Stimulated activated CD4-positive, alpha-beta T cell treated with anti-CD3 and anti-CD28 coated beads, TNF-alpha, amount 100 ng/mL, for 4 hours (primary cell): ENCODE measurements at places on chromosomes 12 and 14.

GRCh38 chr12:123779551-123779950 lies 17.4 kb downstream of the DNAH10 start:
- DNase-seq: no peak

DNA sequence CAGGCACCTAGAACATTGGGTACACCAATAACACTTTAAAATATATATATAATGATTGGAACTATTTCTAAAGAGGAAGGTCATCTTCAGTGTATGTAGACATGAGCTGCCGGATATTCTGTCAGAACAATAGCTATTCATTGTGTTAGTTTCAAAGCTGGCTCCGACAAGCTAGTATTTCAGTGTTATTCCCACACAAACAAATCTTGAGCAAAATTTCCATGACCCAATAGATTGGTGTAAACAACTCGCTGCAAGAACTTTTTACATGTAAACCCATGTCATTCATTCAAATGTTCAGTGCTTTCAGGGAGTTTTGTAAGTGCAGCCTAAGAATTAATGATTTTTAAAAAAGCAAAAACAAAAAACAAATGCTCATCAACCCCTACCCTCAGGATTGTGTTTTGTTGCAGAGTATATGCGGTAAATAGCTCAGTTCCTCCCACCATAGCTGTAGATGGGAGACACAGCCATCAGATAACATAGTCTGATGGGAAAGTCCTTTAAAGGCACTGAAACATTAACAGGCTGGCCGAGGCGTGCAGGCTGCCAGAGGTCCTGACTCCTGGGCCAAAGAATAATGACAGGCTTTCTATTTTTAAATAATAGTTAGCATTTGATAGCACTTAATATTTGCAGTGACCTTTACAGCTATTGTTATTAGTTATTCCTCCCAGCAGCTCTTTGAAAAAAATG lies 150.3 kb upstream of the ARHGAP5 start:
- no peak for DNase-seq

- no peak for DNase-seq
These were observed 444.8 kb downstream of the ATP23 start for GRCh38 chr12:58386136-58386535.

- no peak for DNase-seq
These were observed 20.4 kb upstream of the HSP90B1 start for GRCh38 chr12:103909811-103910210.

DNA sequence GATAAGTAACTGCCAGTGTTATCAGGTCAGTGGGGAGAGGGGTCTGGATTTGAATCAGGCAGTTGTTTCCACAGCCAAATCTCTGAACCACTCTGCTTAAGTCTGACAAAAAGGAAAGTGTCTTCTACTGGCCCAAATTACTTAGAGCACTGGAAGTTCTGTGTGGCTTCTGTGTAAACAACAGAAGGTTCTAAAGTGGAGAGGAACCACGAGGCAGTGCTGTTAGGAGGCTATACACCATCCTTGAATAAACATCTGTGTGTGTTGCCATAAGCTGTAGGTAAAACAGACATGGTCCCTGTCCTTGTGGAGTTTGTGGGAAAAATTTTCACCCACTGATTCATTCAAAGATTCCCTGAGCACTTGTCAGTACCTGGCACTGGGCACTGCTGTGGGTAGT lies 50.0 kb downstream of the GALNT4 start:
- no peak for DNase-seq

DNA sequence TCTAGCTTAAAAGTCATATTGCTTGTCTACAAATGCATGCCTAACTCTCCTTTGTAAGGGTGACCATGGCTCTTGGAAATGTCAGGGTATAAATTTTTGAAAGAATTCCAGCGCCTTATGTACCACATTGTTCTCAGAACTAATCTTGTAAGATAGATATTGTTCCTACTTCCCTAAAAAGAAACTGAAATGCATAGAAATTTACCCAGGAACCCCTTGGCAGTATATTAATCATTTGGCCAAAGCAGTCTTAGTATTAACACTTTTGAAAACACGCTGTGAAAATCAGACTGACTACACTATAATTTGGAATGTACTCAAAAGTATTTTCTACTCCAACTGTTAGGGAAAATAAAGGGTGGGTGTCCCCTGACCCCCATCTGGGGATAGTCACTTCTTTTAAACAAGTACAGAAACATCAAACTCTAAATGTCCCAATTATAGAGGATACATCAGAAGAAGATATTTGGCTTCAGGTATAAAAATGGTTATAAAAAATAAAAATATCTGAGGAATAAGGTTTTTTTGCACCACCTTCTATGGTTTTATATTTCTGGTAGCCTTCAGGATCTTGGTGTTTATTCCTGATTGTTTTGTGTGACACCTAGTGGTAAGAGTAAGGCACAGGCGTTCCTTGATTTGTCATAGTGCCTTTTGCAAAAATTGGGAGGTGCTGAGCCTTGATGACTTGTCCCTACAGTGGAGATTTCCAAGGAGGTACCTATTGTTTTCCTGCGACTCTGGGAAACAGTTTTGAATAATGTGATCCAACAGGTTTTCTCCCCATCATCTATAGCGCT lies 2.2 kb upstream of the NFKBIA start:
- DNase-seq: no peak

DNA sequence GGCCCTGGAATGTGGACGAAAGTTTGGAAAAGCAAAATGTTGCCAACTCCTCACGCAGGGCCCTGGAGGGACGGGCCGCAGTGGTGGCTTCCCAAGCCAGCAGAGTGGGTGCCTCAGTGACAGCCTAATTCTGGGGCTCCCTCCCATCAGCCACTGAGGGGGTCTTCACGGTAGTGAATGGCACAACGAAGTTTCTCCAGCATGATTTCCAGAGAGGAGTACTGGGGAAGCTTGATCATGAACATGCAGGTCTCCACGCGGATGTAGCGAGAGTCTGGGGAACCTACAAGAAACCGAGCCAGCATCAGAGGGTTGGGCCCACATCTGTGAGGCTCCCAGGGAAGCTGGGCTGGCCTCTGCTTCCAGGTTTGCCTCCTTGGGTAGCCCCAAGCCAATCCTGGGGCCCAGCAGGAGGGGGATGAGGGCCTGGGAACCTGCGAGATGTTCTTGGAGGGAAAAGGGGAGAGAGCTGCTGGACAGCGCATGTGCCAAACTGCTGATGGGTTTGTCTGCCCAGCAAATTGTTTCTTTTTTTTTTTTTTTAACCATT lies 37.0 kb downstream of the TRAFD1 start:
- no peak for DNase-seq

DNA sequence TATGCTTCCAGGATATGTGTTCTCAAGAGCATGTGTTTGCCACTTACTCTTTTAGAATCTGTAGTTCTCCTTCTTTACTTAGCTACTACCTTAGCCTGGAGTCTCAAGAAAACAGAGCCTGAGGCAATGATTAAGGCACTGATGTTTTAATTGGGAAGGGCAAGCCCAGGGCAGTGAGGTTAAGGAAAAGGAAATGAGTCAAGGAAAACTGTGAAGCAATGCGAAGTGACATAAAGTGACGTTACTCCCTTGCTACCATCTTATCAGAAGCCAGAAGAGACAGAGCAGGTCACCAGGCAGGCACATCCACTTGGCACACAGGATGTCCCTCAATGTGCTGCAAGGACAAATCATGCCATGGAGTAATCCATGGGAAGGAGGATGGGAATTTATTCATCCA lies 11.3 kb upstream of the EML5 start:
- no peak for DNase-seq

DNA sequence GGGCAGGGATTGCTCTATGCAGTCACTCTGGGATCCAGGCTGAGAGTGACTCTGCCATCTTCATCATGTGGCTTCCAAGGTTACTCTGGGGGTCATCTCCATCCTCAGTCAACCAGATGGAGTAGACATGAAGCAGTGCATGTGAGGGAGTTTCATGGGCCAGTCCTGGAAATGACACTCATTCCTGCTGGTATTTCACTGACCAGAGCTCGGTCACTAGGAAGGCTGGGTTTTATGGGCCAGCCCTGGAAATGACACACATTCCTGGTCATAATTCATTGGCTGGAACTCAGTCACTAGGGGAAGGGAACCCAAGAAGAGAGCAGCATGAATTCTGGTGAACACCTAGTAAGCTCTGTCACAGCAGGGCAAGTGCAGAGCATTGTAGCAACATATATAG lies 144.7 kb downstream of the SMOC1 start:
- no peak for DNase-seq

- no peak for DNase-seq
These were observed 5.2 kb downstream of the TRAFD1 start for GRCh38 chr12:112130441-112130998.

- DNase-seq: no peak
These were observed 399.9 kb downstream of the FOXG1 start for GRCh38 chr14:29166507-29166906.

- DNase-seq: peak; percentile 15
These were observed 653 bp downstream of the PA2G4 start for GRCh38 chr12:56104815-56105608.

DNA sequence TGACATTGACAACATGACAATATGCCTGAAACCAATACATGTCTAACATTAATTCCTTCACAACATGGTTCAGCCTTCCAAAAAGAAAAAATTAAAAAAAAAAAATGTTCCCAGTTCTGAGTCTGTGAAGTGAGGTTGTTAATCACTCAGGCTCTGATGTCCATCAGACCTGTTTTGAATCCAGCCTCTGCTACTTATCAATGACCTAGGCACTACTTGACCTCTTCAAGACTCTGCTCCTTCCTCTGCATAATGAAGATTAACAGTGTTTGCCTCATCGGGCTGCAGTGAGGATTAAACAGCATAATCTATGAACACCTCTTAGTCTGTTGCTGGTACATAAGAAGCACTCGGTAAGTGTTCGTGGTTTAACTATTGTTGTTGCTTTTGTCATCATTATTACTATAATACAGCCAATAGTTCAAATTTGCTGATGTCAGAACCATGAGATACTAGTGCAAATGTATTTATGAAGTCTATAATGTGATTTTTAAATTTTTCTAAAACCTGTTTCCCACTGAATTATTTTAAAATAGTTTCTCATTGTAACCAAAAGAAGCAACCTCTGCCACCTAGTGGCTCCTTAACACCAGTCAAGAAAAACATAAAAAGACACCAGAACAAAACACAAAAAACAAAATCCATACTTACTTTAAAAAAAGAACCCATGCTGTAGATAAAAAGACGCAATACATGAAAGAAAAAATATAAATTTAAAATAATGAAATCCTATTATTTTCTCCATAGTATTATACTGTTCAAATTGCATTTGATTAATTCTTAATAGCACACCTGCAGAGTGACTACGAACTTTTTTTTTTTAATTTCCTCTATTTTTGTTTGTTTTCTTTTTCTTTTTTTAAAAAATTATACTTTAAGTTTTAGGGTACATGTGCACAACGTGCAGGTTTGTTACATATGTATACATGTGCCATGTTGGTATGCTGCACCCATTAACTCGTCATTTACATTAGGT lies 20.3 kb upstream of the TMX1 start:
- no peak for DNase-seq

GRCh38 chr14:55118761-55119160 lies 10.3 kb upstream of the LGALS3 start:
- no peak for DNase-seq

DNA sequence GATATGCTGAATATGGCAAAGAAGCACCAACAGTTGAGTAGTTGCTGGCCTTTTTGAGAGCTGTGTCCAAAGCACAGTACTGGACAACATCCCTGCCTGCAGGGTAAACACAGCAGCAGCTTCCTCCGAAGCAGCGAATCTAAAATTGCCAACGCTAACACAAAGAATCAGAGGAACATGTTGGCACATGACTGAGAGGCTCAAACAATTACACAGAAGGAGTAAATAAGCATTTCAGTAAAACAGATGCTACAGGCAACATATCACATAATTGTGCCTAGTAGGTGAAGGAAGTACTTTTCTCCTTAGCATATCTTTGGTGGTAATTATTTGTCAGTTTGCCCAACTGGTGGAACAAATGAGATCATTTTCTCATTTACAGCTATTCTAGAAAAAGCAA lies 52.1 kb downstream of the KICS2 start:
- DNase-seq: no peak

DNA sequence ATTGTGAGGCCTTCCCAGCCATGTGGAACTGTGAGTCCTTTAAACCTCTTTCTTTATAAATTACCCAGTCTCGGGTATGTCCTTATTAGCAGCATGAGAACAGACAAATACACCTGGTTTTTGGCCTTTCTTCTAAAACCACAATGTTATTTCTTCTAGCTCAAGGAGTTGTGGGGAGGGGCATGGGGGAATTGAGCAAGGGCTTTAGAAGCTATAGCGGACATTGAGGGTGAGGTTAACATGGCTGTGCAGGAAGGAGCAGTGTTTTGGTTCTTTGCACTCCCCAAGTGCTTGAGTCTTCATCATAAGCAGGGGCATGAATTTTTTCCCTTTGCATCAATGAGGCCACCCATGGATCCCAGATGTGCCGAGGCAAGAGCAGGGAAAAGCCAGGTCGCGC lies 86.8 kb downstream of the SPRING1 start:
- no peak for DNase-seq

DNA sequence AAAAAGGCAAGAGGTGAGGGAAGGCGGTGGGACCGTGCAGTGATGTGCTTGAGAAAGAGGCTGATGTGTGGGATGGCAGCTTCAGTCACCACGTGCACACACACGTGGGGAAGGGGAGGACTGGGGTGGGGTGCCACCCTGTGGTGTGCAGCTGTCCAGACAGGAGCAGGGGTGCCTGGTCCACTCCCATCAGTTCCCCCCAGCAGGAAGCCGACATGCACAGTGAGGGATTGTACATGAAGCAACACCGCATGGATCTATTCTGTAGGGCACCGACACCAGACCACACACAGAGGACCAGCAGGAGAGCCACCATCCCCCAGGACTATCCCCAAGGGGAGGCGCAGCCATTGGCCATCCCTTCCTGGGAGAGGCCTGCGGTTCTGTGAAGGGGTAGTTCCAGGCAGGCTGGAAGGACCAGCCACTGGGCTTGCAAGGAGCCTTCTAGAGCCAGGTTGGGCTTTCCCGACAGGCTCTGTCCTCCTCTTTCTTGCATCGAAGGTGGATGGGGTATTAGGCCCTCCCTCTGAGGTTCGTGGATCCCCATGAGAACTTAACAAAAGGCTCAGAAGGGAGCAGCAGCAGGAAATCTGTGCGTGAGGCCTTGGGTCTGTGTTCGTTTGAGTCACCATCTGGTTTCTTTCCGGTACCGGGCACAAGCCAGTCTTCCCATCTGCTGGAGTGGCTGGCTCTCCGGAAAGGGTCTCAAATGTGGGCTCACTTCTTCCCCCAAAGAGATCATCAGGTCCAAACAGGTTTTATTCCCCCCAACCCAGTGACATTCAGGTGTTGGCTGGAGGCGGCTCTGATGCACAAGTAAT lies 59.8 kb downstream of the PLEKHG3 start:
- no peak for DNase-seq
